ENCODE measurements at places on chromosomes 2 and 18.

DNA sequence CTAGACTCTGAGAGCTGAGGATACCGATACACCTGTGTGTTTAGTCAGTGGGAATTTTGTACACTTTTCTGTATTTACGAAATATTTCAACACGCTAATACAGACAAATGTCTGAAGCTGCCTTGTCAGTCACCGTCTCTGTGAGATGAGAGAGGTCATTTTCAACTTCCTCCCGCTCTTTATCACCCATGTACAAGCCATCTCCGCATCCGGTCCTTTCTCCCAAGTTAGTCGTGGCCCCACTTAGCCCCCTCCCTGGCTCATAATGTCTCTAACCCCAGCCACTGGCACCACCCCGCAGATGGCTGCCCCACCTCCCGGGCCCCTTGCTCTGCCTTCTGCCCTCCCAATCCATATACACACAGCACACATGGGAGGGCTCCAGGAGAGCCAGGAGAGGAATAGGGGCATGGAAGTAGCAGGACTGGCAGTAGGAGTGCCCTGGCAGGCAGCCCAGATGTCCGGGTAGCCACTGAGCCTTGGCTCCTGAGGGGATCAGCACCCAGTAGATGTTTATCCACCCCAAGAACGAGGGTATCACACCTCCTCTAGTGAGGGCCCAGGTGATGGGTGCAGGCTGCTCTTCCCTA is 2.0 kb upstream of the RUFY4 start:
- DNase-seq = no peak

DNA sequence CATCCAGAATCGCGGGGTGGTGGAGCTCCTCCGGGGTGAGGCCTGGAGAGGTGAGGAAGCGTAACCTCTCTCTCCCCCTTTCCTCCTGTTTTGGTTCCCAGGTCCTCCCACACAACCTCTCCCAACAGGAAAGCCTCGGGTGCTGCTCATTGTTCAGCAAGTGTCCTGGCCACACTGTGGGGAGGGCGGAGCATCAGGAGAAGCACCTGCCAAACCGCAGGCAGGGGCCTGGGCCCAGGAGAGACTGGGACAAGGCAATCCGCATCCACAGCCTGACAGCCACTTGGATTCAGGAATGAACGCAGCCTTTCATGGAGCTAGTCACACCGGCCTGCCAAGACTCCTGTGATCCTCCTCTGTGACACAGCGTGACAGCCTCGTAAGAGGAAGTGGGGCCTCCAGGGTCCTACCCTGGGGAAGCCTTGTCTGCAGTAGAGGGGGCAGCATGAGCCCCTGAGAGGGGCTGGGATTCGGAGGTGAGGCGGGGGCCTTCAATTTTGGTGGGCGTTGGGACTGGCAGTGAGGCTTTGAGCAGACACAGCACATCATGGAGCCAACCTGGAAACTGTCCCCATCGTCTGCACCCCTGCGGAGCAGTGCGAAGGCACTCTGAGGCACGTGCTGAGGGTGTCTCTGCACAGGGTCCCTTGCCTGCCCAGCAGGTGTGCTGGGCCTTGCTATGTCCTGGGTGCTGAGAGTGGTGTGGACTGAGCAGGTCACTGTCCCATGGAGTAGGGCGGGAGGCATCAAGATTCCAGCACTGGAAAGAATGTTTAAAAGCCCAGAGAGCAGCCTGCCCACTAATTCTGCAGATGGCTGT is 62.2 kb downstream of the EDAR start:
- no peak for DNase-seq

DNA sequence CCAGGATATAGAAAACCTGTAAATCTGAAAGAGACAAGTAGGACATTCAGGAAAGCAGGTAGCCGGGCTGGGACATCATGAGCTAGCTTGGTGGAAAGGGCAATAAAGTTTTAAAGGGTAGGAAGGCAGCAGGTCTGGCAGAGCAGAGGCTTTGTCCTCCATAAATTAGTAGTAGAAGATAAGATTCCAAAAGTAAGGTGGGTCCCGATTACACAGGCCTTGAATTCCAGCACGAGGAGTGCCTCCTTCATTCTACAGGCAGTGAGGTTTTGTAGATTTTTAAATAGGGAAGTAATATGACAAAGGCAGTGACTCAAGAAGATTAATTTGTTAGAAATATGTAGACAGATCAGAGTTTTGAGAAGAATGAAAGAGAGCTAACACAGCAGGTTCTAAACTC is 160.7 kb downstream of the DTNB start:
- DNase-seq = no peak

- DNase-seq = no peak
Observed at GRCh38 chr2:142946941-142947340, 69.5 kb downstream of the KYNU start.

DNA sequence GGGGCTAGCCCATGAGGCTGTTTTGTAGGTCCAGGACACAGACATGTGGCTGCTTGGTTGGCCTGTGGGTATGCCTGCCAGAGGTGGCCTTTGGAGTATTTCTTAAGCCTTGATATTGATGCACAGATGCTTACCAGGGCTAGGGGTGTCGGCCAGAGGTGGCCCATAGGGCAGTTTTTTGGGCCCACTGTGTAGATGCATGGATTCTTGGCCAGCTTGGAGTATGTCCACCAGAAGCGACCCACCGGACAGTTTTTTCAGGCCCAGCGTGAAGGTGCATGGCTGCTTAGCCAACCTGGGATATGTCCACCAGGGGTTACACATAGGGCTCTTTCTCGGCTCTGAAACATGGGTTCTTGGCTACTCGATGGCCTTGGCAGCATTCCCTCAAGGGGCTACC is 1199.1 kb downstream of the CNTNAP5 start:
- DNase-seq = no peak

GRCh38 chr18:12657684-12658425 is at the start of gene SPIRE1:
Gene SPIRE1, minus strand, starts transcription at chr18:12658107. Its CDS starts 241 bp downstream, at chr18:12657866.
- peak; percentile 45 for DNase-seq

DNA sequence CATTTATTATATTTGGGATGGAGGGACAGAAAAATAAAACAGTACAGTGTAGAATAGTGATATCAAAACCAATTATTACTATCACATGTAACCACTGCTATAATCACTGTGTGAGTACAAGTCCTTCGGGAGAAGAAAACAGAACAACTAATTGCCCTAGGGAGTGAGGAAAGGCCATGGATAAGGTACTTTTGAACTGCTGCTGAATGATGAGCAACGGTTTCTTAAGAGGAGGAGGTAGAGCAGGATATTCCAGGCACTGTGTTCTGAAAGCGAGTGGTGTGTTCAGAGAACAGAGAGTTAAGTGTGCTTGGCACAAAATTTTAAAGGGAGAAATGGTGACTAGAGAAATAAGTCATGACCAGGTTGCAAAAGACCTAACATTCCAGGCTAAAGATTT is 134.2 kb downstream of the CALCRL start:
- DNase-seq = no peak

- DNase-seq = no peak
Observed at GRCh38 chr18:36214811-36215210, 27.5 kb downstream of the MOCOS start.

DNA sequence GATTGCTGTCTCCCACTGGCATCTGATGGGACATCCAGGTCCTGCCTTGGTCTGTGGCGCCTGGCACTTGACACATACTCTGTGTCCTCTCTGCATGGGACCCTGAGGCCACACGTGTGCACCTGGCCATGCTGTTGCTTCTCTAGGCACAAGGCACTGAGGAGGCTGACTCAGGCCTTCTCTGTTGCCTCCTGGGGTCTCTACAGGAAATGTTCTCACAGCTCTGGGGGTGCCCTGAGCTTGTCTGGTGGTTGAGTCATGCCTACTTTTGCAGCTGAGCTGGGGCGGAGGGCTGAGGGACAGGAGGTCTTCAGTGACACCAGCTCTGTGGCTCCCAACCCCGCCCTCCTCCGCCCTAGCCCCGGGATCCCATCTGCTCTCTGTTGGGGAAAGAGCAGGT is 207.0 kb upstream of the HS6ST1 start:
- no peak for DNase-seq

DNA sequence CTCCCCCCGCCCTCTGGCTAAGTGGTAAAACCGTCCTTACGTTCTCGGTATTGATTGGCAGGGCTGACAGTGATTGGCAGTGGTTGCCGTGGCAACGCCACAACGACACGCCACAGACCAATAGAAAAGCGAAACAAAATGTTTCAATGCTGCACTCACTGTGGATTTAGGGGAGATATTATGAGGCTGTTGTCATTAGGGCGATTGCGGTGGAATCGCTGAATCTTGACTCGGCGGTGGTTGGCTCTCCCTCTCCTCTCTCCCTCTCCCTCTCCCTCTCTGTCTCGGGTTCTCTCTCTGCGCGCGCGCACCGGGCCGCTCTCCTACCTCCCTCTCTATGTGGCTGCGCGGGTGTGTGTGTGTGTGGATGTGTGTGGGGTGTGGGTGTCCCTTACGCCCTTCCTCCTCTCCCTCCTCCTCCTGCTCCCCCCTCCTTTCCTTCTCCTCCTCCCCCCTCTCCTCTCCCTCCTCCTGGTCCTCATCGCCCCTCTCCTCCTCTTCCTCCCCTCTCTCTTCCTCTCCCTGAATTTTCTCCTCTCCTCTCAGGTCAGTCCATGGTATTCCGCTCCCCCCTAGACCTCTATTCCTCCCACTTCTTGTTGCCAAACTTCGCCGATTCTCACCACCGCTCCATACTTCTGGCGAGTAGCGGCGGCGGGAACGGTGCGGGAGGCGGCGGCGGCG is at the start of gene SIX3:
TSS of gene SIX3 (plus strand) at position 152 of the 684 bp plus-strand sequence. CDS start at position 555, 403 bp downstream.
- no peak for DNase-seq

- no peak for DNase-seq
Observed at GRCh38 chr2:230925443-230925878, 419 bp upstream of the GPR55 start.

- DNase-seq = no peak
Observed at GRCh38 chr18:13482618-13482945, 243.8 kb downstream of the FAM210A start.

- no peak for DNase-seq
Observed at GRCh38 chr2:69959425-69959824, 2.0 kb downstream of the ASPRV1 start.

- DNase-seq = peak; percentile 72
Observed at GRCh38 chr2:55961318-55961911, 37.8 kb upstream of the EFEMP1 start.

DNA sequence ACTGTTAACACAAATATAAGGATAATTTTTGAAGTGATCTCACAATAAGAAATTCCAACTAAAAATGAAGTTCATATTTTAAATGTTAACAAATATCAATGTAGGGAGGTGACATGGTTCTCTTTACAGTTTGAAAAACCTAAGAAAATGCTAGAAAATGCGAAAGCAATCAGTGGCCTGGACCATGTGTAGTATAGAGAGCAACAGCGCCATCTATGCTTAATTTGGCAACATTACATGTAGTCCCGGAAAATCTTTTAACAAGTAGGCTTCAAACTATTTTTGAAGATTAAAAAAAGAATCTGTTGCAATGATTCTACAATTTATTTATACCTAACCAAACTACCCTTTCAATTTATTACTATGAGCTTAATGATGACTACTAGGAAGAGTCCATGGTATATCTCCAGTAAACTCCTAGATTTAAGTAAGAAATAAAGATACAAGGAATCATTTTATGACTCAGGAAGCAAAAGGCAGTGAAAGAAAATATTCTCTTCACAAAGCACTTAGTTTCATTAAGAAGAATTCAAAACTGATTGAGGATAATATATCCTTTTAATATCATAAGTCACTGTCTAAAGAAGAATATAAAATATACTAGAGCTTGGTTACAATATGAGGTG is 33.3 kb downstream of the NDUFA10 start:
- DNase-seq = peak; percentile 69
